ENCODE measurements at places on chromosomes 7 and 10.

GRCh38 chr10:75634947-75635346, 203.5 kb downstream of the LRMDA start:
- no peak for DNase-seq

GRCh38 chr7:118311121-118311836, 86.8 kb downstream of the ANKRD7 start:
- no peak for DNase-seq

DNA sequence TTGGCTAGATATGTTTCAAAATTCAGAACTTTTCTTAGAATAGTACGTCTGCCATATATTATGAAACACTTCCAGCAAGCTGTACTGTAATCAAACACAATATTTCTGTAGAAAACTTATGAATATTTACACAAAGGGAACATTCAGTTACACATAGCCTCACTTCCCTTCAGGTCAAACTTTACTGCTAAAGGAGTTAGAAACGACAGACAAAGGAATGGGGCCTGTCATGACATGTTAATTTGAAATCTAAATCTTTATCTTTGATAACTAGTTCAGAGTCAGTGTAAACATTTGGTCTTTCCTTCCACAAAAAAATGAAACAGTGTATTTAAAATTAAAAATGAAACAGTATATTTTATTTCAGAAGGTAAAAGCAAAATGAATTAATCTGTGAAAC, 1.0 kb upstream of the CROT start:
- DNase-seq: no peak

- no peak for DNase-seq
These were observed 255.3 kb downstream of the DNAJB9 start for GRCh38 chr7:108824840-108825580.

- no peak for DNase-seq
These were observed 129.9 kb upstream of the LYZL2 start for GRCh38 chr10:30759423-30759822.

DNA sequence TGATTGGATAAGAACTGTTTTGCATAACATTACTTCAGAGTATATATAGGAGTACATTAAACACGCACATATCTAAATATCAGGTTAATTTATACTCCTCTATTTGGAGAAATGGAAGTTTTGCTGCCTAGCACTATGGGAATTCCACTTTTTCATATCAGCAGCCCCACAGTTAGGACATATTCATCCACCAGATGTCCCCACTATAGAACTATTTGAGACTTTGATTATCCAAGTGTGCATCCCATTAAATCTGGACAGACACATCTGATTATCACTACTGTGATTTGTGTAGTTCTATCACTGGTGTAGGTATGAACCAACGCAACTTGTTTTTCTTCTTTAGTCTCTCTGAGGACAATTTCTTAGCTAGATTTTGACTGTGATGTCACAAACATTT, 345.7 kb downstream of the THSD7A start:
- DNase-seq: no peak

Measured in stimulated activated CD8-positive, alpha-beta memory T cell treated with anti-CD3 and anti-CD28 coated beads, Interleukin-4, amount 100 ng/mL, for 1 hour (primary cell).